ENCODE measurements at places on chromosomes 3 and 15.

DNA sequence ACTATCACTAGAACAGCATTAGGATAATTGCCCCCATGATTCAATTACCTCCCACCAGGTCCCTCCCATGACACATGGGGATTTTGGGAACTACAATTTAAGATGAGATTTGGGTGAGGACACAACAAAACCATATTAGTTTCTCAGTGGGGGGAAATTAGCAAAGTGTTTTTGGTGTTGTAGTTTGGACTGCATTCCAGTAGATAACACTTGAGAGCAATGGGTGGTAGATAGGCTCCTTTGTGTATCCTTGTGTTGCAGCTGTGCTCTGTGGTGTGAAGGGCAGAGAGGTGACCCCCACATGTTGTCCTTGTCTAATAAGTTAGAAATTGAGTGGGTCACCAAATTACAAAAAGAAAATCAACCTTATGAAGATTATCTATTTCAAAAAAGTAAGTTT, 223.8 kb downstream of the SATB1 start:
- no peak for DNase-seq

- DNase-seq, result no peak
Observed at GRCh38 chr3:11717301-11717700, 73.6 kb upstream of the VGLL4 start.

DNA sequence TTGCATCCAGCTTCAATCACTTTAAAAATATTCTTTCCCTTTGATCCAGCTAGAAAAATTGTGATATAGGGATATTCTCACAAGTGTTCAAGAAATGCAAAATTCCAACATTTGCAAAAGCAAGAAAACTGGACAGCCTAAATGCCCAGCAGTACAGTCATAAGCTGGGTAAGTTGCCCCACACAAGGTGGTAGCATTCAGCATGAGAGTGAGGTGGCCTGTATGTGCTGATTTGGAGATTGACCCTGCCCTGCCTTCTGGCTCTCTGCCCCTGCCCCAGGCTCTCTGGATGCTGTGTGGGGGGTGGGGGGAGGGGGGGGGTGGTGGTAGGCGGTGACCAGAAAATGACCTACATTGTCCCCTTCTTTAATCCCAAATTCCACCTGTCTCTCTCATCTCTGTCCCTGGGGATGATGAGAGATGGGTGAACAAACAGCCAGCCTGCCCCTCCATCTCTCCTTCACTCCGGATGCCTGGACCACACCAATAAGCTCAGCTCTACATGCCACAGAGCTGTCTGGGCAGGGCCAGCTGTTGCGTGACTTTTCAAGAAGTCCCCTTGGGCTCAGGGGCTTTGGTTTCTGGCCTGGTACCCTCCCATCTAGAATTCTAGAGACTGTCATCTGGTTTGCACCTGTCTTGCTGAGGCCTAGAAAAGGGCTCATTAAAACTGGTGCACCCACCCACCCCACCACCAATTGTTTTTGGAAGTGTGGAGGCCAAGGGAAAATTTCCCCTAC, 42.2 kb downstream of the SLC28A1 start:
- no peak for DNase-seq

DNA sequence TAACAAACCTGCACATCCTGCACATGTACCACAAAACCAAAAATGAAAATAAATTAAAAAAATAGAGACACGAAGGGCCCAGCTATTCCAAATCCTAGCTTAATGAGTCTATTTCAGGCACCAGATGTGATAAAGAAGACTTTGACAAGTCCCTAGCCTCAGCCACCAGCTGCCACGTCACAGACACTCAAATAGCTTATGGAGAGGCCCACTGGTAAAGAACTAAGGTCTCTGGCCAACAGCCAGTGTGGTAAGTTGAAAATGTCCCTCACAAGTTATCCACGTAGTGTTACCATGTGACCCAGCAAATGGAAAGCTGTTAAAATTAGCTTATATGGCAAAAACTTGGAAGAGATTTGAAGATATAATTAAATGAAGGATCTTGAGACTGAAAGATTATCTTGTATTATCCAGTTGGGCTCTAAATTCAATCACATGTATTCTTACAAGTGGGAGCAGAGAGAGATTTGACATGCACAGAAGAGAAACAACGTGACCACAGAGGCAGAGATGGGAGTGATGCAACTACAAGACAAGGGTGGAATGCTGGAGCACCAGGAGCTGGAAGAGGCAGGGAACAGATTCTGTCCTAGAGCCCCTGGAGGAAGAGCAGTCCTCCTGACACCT, 10.9 kb downstream of the ACSBG1 start:
- DNase-seq, result no peak

GRCh38 chr15:55007561-55007960, 189.2 kb downstream of the RSL24D1 start:
- DNase-seq, result no peak

DNA sequence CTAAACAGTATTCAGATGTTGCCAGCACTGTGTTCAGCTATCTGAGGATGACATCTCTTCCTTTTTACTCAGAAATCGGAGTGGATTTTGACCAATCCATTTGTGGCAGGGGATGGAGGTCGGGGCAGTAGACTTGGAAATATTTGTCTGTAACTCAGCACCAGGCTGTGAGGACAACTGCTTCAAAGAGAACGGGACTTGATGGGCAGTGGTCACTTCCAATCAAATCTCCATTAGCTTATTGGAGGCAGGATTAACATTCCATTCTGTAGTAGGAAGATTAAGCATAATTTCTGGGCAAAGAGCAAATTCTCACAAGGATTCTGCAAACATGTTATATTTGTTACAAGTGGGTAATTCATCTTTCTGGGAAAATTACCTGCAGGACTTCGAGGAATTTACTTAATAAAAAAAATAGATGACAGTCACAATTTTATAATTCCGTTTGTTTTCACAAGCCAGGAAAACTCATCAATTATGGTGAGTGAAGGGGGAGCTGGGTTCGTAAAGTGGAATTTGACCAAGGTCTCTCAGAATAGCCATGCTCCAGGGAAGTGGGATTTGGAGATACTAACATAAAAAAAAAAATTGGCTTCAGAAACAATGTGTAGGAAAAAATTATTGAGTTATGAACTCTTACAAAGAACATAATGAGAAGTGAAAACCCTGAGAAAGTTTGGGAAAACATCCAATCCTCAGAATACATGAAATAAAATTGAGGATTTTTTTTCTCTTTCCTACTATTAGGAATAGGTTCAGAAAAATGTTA, 18.1 kb downstream of the CRABP1 start:
- no peak for DNase-seq

GRCh38 chr15:40256638-40257235, 17.9 kb downstream of the PAK6 start:
- DNase-seq, result no peak

DNA sequence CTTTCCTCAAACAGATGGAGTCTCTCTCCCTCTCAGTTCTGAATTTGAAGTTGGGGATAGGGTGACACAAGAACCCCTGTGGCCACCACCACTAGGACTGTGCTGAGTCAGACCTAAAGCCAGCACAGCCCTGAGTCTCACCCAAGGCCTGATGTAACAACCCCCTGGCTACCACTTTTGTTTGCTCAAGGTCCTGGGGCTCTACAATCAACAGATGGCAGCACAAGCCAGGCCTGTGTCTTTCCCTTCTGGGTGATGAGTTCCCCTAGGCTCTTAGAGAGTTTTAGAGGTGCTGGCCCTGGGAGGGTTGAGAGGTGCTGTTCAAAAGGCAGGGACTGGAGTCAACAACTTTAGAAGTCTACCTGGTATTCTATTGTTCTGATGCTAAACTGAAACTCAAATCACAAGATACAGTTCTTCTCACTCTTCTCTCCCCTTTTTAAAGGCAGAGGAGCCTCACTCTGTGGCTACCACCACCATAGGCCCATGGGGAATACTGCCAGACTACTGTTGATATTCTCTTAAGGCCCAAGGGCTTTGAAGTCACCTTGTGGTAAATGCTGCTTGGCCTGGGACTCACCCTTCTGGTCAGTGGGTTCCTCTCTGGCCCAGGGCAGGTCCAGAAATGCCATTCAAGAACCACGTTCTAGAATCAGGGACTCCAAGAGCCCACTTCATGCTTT, 6.5 kb downstream of the OR5K4 start:
- no peak for DNase-seq

GRCh38 chr3:13174803-13175135, 101.5 kb upstream of the IQSEC1 start:
- DNase-seq, result no peak

GRCh38 chr3:55771503-55771902, 284.4 kb upstream of the WNT5A start:
- no peak for DNase-seq

- DNase-seq, result no peak
Observed at GRCh38 chr3:49512781-49513355, 41.4 kb upstream of the BSN start.

- no peak for DNase-seq
Observed at GRCh38 chr3:117586161-117586560, 876.6 kb downstream of the TUSC7 start.

DNA sequence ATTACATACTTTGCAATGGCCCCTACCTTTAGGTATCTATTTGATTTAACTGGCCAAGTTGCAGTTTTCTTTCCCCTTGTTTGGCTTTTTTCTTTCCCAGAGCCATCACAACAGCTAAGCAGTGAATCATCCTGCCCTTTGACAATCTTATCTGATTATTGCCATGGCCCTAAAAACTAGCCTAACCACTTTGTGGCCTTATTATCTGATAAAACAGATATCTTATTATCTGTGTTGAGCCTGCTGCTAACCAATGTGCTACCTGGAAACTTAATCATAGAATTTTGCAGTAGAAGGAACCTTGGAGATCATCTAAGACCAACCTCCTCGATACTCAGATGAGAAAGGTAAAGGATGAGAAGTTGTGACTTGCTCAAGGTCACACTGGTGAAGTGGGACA, 37.1 kb downstream of the EIF4E3 start:
- no peak for DNase-seq

GRCh38 chr3:171453180-171453886, 6.9 kb downstream of the TNIK start:
- no peak for DNase-seq

- no peak for DNase-seq
Observed at GRCh38 chr3:28780480-28780879, 431.9 kb upstream of the AZI2 start.

- DNase-seq, result no peak
Observed at GRCh38 chr3:88996691-88997090, 110.7 kb upstream of the EPHA3 start.

DNA sequence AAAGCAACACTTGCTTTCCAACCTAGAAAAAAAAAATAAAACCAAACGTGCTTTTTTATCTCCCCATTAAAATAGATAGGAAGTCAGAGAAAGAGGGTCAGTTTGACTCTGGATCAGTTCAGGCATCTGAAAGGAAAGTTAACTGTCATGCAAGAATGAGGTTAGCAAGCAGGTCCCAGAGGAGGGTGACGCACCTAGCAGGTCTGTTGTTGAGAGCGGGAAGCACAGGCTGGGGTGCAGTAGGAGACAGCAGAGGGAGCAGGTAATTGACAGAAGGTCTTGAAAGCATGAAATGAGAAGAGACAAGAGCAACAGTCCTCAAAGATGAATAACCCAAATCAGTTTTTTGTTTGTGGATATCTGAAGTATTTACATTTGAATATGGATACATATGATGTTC, 82.5 kb downstream of the ANO10 start:
- DNase-seq, result no peak

DNA sequence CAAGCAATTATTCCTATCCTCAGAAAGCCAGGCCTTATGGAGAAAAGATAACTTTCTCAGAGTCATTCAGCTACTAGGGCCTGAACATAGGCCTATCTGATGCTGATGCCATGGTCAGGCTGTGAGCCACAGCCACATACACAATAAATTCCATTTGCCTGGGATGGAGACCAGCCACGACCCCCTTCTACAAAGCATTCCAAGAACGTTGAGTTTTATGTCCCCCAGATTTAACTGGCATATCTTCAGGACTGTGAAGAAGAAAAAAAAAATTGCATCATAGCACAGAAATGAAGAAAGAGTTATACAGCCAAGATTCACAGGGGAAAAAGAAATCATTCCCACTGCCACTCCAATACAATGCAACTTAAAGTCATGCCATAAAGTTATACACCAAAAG, 100.0 kb downstream of the THBS1 start:
- DNase-seq, result no peak

- no peak for DNase-seq
Observed at GRCh38 chr15:69408841-69409240, 5.3 kb upstream of the KIF23 start.

GRCh38 chr3:20236603-20237002, 50.6 kb upstream of the SGO1 start:
- DNase-seq, result no peak
